ENCODE measurements at places on chromosomes 11 and 22.
A peak's percentile ranks its signal among the peaks of the same experiment; 100 is the strongest.

GRCh38 chr11:75155570-75156422 is 4.9 kb downstream of the SLCO2B1 start:
- no peak for DNase-seq

DNA sequence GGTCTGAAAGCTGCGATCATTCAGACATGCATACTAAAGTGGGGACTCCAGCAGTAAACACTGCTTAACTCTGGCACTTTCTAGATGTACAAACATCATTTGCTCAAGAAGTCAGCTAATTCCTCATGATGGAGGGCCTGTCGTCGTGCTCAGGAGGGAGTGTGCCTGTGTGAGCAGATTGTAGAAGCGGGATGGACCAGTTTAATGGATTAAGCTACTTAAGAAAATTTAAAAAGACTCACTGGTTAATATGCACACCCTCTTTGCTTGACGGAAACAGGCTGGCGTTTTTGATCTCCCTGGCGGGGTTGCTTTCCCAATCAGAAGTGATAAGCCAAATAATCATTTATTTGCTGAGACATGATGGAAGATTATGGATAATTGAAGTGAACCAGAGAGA is 79.0 kb downstream of the LDLRAD3 start:
- DNase-seq: no peak

- no peak for DNase-seq
Observed at GRCh38 chr11:27414644-27415043, 51.6 kb upstream of the CCDC34 start.

DNA sequence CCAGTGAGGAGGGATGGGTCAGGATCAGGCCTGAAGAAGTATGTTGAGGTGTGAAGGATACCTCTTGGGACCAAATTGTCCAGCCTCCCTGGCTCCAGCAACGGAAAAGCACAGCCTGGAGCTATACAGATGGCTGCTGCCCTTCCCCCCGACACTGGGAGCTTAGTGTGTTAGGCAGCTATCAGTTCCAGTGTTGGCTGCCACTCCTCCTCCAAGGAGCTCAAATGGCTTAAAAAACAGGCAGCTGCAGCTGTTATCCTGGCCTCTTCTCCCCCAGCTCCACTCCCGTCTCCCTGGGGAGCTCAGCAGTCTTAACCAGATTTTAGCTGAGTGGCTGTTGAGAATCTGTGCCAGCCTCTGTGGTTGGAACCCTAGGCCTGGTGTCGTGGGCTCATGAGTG is 225.0 kb downstream of the JRKL start:
- DNase-seq: no peak

DNA sequence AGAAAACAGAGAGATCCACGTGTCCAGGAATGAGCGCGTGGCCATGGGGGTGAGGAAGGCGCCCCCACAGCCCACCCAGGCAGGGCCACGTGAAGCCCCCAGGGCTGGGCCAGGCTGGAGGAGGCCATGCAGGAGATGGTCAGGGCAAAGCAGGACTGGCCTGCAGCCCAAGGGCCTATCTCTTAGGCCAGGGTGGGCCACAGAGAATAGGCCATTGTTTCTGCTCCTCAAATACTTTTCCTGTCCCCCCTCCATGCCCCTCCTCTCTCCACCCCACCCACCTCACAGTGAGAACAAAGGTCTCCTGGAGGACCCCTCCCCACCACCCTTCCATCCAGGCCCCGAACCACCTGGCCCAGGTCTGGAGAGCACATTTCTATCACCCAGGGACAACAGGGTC is 8.3 kb upstream of the CDC42EP1 start:
- DNase-seq: no peak

DNA sequence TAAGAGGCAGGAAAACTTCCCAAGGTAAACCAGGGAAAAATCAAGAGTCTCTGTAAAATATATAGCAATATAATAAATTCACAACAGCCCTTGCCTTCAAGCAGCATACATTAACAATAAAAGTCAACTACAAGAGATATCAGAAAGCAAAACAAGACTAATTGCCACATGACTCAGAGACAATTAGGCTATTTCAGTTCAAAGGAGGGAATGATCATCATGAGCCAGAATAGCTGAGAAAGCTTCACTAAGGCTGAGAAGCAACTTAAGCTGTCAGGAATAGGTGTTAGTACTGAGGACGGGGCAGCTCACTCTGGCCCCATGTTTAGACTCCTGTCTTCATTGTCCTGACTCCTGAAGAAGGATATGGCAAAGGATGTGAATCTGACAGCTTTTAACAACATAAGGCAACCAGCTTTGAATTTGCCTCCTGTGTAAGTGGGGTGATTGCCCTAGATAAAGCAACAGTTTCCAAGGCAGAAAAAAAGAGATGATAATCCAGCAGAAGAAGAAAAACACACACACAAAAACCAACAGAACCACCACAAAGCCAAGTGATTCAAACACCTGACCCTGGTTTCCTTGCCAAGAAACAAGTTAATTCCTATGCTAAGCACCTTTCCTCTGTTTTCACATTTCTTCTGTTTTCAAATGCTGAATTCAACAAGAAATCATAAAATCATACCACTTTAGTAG is 60.8 kb downstream of the SIK3 start:
- no peak for DNase-seq

DNA sequence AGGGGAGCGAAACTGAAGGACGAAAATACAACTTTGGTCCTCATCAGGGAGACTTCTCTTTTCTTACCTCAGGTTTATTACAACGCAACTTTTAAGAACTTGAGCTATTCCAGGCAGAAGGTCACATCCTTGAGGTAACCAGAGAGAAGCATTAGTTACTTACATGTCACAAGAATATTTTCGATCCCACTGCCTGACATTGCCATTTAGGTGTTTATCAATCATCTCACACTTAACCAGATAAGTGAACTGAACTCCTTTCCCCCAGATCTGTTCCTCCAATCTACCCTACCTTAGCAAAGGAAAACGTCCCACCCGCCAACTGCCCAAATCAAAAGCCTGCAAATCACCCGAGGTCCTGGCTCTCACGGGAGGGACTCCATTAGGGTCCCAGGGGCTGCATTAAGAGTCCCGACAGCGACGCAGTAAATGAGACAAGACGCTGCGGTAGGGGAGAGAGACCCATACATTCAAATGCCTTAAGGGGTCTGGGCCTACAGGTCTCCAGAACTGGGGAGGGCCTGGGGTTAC is 734 bp downstream of the ZNF280B start:
- peak; percentile 2 for DNase-seq

GRCh38 chr11:126669416-126669815 is 313.9 kb downstream of the ST3GAL4 start:
- DNase-seq: no peak

Data from CD8-positive, alpha-beta T cell (primary cell).